ENCODE measurements at places on chromosomes 12 and 14.

DNA sequence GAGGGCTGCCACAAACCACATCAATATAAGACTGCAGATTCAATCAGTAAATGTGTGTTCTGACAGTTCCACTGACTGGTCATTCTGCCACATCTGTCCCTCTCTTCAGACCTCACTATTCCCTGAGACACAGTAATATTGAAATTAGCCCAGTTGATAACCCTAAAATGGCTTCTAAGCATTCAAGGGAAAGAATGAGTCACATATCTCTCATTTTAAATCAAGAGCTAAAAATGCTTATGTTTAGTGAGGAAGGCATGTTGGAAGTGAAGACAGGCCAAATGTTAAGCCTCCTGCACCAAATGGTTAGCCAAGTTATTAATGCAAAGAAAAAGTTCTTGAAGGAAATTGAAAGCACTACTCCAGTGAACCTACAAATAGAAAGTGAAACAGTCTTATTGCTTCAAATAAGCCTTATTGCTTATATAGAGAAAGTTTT lies 24.5 kb upstream of the KIF21A start:
- no peak for DNase-seq

DNA sequence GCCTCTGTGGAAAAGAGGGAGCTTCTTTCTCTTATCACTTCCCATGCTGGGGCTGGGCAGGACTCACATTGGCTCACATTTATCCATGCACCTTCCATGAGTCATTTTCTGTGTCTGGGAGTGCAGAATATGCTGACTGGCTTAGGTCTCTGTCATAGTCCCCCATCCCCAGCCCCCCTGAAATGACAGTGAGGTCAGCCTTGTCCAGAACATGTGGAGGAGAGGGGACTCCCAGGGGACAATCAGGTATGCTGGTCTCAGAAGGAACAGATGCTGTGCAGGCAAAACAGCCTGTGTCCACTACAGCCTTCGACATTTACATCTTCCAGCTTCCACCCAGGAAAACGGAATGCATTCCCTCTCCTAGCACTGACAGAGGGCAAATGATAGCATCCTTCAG lies 35.0 kb downstream of the ADGRD1 start:
- no peak for DNase-seq

- peak; percentile 79 for DNase-seq
Observed at GRCh38 chr12:130818635-130819576, 20.1 kb downstream of the STX2 start.

DNA sequence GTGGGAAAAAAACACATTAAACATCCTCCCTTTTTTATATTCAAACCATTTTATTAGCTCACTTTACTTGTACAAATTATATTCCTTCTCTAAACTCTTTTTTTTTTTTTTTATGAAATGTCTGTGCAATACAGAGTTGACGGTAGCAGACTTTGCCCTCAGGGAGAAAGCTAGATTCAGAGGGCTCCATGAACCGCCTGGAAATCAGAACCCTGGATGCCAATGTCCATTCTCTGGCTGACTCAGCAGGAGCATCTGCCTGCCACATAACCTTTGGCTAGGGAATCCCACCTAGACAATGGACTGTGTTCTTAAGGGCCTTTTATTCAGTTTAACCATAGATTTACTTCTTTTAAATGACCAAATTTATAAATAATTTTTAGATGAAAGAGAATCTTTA lies 467.0 kb downstream of the MDGA2 start:
- DNase-seq = no peak

DNA sequence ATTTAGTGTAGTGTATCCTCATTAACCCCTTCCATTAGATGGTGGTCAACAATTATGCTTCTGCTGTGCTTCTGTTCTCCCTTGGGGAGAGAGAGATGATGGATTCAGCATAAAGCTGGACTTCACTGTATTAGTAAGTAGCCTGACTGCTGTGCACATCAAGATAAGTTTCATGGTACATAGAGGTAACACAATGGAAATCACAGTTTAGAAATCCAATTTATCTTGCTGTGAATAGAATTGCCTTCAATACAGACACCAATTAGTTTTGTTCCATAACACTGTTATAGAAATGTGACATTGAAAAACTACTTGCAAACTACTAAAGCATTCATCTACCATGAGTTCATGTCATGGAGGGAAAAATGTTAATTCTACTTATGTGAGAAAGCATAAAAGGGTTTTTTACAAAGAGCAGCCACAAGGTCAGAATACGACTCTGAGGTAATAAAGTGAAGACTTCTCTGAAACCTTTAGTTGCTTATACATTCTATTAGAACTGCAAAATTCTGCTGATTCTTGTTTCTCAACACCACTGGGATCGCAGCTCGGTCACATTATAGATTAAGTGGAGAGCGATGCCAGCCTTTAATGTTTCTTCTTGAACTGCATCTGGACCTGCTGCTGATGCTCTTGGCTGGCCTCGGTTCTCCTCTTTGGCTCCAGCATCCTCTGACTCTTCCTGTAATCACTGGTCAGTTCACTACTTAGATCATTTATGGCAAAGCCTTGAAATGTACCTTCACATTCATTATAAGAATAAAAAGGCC lies 190.8 kb downstream of the ATP23 start:
- no peak for DNase-seq

- no peak for DNase-seq
Observed at GRCh38 chr14:29037411-29037810, 270.8 kb downstream of the FOXG1 start.

DNA sequence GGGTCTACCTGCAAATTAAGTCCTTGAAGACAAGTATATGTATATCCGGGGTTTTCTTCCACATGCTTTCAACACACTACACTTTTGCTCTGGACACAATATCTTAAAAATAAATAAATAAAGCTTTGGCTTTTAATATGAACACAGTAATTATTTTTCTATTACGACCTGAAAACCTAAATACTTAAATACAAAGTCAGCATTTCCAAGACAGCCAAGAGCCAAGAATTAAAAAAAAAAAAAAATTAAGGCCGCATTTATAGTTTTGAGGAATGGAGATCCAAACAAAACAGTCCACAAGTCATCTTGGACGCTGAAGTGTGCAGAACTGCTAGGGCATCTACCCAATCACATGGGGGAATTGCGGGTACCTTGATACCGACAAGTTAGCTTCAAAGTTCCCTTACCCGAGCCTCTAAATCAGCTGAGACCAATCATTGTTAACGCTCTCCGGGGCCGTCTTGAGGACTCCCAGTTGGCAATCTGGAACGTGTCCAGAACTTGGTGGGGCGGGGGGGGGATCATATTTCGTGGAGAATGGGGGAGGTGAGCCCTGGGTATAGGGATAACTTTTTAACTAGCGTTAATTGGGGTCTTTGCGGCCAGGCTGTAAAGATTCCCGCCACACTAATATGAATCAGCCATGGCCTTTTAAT lies 731 bp upstream of the PCNX4 start:
- peak; percentile 25 for DNase-seq

DNA sequence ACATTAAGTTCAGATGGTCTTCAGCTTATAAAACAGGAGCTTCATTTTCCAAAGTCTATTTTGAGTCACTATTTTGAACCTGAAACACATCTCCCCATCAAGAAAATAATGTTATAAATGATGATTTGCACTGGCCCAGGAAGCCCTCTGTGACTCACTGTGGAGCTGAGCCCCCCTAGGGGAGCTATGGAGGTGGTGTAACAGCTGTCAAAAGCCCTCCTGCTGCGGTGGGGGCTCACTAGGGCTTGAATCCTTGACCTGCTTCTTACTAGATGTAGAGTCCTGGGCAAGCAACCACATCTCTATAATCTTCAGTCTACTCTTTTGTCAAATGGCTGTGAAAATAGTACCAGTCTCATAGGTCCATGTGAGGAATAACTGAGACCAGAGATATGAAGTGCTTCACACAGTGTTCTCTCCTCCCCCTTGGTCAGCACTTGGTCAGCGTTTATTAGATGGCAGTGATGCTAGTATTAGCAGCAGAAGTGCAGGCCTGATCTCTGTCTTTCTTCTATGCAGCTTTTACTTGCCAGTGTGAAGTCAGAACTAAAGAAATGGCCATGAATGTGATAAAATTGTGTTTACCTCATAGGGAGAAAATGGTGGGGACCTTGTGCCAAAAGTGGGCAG lies 83.4 kb downstream of the RTN1 start:
- no peak for DNase-seq

- no peak for DNase-seq
Observed at GRCh38 chr12:78181544-78182162, 351.0 kb downstream of the NAV3 start.

DNA sequence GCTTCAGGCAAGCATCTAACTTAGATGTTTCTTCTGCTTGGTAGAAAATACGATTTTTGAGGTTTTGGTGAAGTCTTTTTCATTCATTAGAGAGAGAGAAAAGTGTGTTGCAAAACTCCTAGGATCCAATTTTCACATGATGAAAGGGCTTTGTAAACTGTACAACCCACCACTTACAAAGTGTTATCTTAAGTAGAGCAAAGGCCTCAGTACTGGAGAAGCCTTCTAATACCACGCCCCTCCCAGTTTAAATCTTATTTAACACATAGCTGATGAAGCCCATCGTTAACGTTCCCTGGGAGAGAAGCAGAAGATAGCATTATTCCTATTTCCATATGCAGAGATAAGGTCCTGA lies 869 bp downstream of the APOLD1 start:
- no peak for DNase-seq

DNA sequence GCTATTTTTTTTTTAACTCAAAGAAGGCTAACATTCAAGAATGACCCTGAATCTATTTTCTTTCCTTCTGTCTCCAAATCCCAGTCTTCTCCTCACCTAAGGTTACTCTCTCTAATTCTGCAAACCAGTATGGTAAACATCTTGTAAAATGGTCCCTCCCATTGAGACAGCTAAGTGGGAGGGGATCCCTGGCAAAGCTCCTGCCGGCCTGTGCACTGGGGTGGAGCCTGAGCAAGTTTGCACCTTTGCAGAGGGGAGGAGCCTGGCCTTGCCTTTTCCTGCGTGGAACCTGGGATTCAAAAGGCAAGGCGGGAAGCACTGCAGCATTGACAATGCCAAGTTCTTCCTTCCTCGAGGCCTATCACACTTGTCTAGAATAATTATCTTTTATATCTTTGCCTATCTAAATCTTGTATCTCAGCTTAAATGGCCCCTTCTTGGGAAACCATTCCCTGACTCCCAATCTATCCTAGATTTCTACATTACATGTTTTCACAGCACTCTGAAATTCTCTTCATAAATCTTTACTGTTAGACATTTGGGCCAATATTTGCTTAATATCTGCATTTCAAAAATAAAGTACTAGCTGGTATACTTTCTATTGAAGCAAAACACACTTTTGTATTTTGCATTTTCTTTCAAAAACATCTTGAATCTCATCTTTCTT lies 83.0 kb downstream of the EPS8 start:
- no peak for DNase-seq

GRCh38 chr12:11477110-11477509 lies 81.7 kb upstream of the PRB2 start:
- no peak for DNase-seq

- DNase-seq = no peak
Observed at GRCh38 chr14:68124050-68124449, 304.5 kb downstream of the RAD51B start.

DNA sequence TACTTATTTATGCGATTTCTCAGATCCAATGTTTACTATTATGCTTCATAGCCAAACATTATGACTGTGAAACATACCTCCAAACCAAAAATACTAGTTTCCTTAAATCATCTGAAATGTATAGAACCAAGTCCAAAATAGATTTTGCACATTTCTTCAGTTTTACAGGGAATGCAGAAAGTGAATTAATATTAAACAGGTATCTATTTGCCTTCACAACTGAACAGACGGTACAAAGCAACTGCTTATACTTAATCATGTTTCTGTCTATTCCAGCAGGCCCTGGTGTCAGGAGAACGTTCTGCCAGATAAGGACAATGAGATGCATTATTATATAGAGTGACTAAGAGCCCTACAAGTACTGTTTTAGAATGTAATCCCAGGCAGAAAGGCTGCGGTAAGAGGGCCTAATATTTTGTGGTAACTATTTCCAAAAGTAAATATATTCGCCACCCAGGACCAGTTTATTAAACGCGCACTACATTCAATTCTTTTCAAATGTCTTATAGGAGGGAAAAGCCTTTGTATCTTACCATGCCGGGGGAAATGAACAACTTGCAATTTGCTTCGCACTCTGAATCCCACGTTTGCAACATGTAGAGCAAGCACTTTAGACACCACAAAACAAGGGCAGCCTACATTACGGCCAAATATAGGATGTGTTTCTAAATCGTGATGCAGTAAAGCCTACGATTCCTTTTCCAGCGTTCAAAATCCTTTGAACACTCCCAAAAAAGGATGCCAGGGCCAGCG lies 1.5 kb downstream of the CORO1C start:
- DNase-seq = no peak

GRCh38 chr12:31370531-31371255 lies 44.7 kb upstream of the SINHCAF start:
- DNase-seq = no peak

DNA sequence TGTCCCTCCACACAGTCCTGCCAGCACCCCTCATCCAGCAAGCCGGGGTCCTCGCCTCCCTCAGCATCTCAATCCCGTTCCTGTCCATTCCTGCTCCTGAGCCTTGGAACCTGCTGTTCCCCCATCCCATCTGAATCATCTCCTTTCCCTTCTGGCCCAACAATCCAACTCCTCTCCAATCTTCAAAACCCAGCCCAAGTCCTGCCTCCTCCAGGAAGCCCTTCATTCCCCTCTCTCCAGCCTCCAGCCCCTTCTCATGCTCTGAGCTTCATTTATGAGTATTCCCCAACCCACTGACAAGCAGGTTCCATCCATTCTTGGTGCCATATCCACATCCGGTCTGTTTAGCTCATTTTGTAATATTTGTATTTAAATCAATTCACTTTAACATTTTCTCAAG lies 128.1 kb downstream of the RIMBP2 start:
- DNase-seq = no peak

DNA sequence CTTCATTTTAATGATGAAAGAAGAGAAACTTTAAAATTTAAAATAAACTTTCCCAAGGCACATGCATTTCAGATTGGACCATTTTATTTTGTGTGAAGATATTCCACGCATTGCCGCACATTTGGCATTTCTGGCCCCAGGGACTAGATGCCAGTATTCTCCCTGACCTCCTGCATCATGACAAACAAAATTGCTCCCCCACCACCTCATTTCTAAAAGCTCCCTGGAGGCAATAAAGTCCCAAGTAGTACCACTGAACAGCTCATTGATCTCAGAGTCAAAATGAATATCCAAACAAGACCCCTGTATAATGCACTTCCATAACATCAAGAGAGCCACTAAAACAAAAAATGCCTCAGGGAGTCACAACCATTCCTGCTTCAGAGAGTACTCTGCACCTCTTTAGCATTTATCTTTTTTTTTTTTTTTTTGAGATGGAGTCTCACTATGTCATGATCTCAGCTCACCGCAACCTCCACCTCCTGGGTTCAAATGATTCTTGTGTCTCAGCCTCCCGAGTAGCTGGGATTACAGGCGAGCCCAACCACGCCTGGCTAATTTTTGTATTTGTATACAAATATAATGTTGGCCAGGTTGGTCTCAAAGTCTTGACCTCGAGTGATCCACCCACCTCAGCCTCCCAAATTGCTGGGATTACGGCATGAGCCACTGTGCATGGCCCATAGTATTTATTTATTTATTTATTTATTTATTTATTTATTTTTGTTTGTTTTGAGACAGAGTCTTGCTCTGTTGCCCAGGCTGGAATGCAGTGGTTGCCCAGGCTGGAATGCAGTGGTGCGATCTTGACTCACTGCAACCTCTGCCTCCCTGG lies 48.8 kb upstream of the RASSF3 start:
- no peak for DNase-seq

Data from activated CD4-positive, alpha-beta T cell treated with anti-CD3 and anti-CD28 coated beads, Interleukin-2, amount 50 U/mL, for 48 hours (primary cell).